Right atrium auricular region (tissue), 2 donors: ENCODE measurements at places on chromosomes 7 and 10. TPM values are rescaled to one million over a fixed set of nuclear protein-coding genes. Genes with fewer than 3 reads are reported as not detected.
A peak's percentile ranks its signal among the peaks of the same experiment; 100 is the strongest.

DNA sequence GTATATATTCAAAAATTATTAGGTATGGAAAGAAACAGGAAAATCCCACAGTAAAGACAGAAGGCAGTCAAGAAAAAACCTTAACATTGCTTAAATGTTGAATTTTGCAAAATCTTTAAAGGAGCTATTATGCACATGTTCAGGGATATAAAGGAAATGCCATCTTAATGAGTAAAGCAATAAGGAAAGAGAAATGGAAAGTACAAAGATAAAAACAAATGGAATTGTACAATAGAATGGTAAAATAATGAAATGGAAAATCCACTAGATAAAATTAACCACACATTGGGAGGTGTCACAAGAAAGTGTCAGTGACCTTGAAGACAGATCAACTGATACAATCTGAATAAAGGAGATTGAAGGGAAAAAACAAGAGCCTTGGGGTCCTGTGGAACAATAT is 82.0 kb downstream of the KIF20B start:
- DNase-seq: no peak

DNA sequence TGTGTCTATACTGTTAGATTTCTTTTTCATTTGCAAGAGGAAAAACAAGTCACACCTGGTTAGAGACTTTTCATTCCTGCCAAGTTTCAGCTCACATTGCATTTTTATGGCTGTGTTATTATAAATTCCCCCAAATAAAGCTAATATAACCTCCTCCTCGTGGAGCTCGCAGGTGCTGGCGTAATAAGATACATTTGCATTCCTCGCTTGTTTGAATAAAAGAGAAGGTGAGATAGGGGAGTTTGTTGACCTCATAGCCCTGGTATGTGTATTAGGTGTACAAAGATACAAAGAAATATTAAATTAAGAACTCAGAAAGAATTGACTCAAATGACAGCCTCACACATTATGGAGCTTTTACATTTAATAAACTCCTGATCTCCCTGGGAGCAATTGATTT is 257.7 kb upstream of the SP8 start:
- no peak for DNase-seq

- no peak for DNase-seq
Observed at GRCh38 chr7:95491634-95492314, 6.0 kb downstream of the ASB4 start.

SH2B2 gene
- 1.3 TPM for total RNA-seq

DNA sequence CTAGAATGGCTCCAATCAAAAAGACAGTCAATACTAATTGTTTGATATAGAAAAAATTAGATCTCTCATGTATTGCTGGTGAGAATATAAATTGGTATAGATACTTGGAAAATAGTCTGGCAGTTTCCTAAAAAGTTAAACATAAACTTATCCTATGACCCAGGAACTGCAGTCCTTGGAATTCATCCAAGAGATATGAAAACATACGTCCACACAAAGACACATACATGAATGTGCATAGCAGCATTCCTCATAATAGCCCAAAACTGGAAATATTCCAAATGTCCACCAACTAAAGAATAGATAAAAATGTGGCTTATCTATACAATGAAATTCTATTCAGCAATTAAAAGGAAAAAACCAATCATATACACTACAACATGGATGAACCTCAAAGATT is 128.4 kb downstream of the ZFAND4 start:
- no peak for DNase-seq

VIPR2 gene
- 13.4 TPM for total RNA-seq

GRCh38 chr10:46319389-46319788 is 32.6 kb downstream of the ANTXRL start:
- DNase-seq: peak; percentile 4

GRCh38 chr10:129833468-129833950 is 130.6 kb downstream of the EBF3 start:
- DNase-seq: no peak

SMO gene
- total RNA-seq: 4.7 TPM

SGCE gene
- total RNA-seq: 75.9 TPM

GRCh38 chr7:130356121-130356875 is 11.7 kb downstream of the CPA5 start:
- DNase-seq: peak; percentile 78

DNA sequence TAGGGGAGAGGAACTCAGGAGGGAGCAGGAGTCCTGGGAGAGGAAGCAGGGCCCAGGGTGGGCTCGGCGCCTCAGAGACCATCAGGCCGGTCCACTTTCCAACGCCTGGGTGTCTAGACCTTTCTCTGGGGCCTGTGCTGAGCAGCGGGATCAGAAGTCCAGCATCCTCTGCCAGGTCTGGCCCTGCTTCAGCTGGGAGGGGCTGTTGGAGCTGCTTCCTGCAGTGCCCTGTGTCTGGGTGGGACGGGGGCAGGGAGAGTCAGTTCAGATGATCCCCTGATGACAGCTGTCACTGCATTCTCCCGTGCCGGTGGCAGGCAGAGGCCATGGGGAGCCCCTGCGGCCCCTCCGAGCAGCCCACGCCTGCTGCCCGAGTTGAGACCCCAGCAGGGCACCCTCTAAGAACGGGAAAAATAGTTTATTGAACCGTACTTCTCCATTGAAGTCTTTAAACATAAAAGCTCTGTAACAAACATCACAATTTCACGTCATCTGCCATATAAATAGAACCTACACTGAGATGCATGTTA is 23.3 kb downstream of the AP5Z1 start:
- DNase-seq: no peak

TM9SF3 gene
- total RNA-seq: 46.0 TPM

- DNase-seq: no peak
Observed at GRCh38 chr7:54837168-54837567, 78.2 kb upstream of the SEC61G start.

GRCh38 chr10:131886237-131886636 is 14.6 kb upstream of the PPP2R2D start:
- DNase-seq: no peak

FOXK1 gene
- total RNA-seq: 19.4 TPM

GRCh38 chr7:66640802-66641525 is 12.3 kb downstream of the KCTD7 start:
- DNase-seq: no peak

ZNF273 gene
- total RNA-seq: 1.1 TPM

EN2 gene
- not detected for total RNA-seq

- no peak for DNase-seq
Observed at GRCh38 chr10:92081641-92082040, 158.1 kb downstream of the BTAF1 start.

FEZF1 gene
- not detected for total RNA-seq

- no peak for DNase-seq
Observed at GRCh38 chr7:72405418-72405817, 6.7 kb downstream of the CALN1 start.

DNA sequence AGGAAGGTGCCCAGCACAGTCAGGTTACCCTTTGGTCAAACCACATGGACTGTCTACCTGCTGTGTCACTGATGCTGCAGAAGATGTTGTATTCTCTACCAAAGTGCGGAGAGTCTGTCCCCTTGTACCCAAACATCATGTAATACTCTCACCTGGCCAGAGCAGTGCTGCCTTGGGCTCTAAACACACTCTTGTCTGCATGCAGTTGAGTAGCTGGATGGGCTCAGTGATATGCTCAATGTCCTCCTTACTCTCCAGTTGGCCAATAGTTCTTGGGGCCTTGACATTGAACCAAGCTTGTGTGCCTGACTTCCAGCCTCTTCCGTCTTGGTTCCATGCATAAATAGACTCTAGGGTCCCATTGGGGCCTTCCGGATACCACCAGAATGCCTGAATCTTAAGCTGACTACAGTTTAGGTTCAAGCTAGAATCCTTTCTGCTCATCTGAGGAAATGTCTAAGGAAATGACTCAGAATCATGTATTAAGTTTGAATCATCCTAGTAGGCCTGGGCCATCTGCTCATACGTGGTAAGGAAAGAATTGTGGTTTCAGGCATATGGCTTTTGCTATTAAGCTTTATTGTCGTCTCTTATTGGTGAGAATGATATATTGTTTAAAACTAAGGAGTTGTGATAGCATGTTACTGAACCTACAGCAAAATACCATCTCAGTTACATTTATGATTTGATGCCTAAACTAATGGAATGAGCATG is 118.0 kb downstream of the OTUD1 start:
- DNase-seq: no peak

DNA sequence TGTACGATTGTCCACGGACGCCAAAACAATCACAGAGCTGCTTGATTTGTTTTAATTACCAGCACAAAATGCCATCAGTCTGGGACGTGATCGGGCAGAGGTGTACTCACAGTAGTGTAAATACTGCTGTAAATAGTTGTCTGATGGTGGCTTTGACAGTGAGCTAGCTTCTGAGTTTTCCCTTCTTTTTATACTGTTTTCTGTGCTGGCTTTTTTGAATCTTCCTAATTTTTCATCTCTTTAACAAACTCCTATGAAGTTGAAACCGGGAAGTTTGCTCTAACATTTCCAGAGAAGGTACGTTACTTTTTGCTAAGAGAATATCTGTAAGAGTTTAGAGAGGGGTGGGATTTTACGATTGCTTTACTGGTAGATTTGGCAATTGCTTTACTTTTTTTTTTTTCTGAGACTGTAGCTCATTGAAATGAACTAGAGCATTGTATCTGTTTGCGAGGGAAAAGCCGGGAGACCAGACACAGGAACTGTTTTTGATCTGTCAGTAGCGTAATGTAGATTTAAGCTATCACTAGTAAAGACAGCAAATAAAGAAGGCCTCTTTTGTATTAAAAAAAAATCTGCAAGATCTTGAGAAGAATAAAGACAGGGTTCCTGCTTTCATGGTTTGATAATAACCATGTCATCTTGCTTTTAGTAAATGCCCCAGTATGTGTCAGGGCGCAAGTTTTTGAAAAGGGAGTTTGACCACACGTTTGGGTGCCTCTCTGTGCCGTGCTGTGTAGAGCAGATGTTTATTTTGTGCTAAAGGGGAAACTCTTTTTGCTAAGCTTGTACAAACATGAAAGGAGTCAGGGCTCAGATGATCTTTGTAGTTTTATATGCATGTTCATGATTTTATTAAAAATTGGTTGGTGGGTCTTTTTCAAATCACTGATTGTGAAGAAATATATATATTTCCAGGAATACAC is 712 bp downstream of the FOXP2 start:
- DNase-seq: no peak

GRCh38 chr7:145812218-145812617 is 304.4 kb upstream of the CNTNAP2 start:
- no peak for DNase-seq

DNA sequence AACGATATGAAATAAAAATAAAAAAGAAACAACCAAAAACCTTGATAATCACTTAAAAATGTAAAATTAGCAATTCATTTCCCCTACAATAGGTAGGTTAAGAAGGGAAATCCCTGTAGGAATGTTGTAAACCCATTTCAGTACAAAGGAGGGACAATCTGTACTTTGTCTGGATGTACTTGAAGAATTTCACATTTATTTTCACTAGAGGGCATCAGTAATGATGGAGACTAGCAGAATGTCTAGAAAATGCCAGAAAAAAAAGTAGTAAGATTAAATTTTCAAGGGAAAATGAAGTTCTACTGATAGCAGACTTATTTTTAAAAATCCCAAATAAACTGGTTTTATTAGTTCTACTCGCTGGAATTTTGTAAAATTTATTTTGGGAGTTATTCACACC is 209.0 kb upstream of the FZD1 start:
- DNase-seq: no peak

SHH gene
- total RNA-seq: not detected

- no peak for DNase-seq
Observed at GRCh38 chr7:149257146-149257545, 4.8 kb upstream of the ZNF783 start.

DNA sequence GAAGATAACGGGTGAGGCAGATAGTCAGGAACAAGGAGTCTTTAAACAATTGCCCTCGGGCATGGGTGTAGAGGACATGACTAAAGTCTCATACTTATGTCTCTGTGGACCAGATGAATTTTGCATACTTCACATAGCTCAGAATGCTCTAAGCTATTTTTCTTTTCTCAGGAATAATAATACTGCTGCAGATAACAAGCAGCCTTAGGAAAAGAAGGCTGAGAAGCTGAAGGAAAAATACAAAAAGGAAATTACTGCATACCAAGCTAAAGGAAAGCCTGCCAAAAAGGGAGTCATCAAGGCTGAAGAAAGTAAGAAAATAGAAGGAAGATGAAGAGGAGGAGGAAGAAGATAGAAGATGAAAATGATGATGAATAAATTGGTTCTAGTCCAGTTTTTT is 13.4 kb upstream of the ERCC6 start:
- DNase-seq: no peak

DNA sequence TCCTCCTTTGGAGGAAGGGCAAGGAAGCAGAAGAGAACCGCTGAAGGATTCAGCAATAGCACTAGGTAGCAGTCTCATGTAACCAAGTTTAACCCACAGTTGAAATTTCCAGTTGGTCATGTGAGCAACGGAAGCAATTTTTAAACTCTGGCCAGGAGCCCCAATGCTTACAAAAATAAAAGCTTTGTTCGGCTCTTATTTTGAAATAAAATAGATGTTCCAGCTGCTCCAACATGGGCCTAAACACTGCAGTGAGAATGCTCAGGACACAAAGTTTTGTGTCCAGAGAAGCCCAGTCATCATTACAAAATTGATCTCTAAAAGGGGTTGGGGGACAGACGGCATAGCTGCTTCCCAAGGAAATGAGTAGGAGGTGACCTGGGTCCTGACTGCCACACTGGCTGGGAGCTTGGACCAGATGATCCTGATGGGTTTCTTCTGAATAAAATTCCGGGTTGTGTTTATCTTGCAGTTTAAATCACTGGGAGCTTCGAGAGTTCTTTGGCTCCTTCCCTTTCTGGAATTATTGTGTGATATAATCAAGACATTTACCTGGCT is 452 bp upstream of the TMEM140 start:
- DNase-seq: no peak

- DNase-seq: no peak
Observed at GRCh38 chr10:111392159-111392558, 315.3 kb downstream of the ADRA2A start.
